Hypothalamus (tissue), 51 donors: ENCODE measurements at places on chromosomes 5 and 9.

GRCh38 chr5:143476601-143477211 is 73.2 kb upstream of the NR3C1 start:
- no peak for DNase-seq

DNA sequence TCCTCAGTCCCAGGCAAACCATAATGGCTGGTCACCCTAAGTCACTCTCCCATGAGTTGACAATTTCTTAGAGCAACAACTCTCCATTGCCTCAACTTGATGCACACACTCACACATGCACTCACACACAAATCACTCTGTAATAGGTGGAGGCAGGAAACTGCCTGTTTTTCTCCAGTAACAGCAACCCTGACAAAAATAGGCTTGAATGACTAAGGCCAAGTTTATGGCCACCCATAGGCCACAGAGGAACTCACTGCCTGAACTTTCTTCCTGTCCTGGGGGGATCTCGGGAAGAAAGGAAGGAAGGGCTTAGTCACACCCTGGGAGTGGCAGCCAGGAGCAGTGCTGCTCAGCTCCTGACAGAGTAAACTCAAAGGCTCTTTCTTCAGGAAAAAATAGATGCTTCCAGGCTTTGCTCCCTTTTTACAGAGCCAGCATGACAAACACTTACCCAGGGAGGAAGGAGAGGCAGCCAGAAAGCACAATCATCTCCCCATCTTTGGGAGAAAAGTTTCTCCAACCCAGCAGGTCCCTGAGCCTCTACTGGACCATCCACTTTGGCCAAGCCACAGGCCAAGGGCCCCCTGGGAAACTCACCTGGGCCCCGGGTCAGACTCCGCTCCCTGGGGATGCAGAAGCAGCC is 368 bp downstream of the SH3TC2 start:
- no peak for DNase-seq

- DNase-seq, result no peak
Measured at GRCh38 chr5:137310051-137310730, 188.9 kb downstream of the SPOCK1 start.

DNA sequence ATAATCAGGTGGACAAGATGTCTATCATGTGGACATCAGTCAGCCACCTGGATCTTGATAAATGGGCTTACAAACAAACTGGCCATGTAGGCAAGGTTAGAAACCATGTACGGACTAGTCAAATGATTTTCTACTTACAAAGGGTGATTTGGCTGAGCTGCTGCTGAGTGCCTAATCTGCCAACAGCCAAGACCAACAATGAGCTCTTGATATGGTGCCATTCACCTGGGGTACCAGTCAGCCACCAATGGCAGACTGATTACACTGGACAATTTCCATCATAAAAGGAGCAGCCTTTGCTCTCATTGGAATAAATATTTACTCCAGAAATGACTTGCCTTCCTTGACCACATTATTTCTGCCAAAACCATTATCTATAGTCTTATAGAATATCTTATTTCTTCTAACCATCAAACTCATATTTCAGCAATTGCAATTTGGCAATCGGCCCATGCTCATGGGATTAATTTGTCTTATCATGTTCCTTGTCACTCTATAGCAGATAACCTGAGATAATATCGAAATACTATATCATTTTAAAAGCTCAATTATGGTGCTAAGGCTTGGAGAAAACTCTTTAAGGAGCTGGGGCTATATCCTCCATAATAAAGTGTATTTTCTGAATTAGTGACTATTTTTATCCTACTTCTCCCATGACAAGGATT is 135.1 kb downstream of the SLC25A46 start:
- DNase-seq, result no peak

DNA sequence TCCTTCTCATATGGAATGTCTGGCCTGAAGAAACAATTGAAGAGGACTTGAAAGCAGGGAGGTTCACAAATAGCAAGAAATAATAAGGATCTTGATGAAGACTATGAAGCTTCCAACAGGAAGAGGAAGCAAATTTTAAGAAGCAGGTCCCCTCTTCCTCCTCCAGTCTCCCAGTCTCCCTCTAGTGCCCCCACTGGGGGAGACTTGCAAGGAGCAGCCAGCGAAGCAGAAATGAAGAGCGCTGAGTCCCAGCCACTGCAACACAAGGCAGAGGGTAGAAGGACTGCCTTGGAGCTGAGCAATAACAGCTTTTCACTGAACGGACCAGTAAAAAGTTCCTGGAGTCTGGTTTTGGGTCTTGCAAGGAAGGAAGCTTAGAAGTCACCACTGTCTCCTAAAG is 32.6 kb upstream of the ACO1 start:
- DNase-seq, result no peak

- DNase-seq, result no peak
Measured at GRCh38 chr5:172088801-172089200, 82.4 kb upstream of the FBXW11 start.

GRCh38 chr5:118236108-118236849 is 752.1 kb downstream of the DTWD2 start:
- DNase-seq, result no peak

DNA sequence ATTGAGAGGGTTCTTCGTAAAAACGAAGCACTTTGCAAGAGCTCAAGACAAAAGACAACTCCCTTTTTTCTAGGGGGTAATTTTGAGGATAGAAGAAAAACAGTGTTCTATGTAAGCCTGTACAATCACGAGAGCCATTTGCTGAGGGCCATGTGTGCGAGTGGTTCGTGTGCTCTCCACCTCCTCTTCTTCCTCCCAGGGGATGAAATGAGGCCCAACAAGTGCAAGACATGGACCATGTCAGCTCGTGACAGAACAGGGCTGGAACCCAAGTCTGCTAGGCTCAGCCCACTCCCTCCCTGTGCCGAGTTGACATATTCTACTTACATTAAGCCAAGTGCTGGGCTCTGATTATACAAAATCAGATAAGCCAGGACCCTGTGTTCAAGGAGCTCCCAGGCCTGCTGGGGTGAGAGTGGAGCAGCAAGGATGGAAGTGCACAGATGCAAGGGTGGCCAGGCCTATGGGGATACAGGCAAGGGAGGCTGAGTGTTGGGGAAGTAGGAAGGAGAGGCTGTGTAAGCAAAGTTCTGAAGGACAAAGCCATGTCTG is 97.9 kb upstream of the MSX2 start:
- DNase-seq, result no peak

DNA sequence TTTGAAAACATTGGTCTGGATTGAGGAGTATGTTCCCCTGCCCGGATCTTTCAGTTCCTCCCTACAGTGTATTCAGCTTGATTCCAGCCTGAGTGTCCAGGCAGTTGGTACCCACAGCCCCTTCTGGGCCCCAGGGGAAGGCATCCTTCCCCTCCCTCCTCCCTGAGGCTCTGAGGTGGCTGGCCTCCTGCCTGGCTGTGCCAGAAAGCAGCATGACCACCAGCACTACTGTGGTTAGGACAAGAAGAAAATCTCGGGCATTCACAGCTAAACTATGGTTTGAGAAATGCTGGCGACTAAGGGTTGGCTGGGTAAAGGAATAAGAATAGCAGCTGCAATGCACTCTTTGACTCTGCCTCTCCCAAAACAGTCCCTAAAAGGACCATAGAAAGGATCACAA is 84.6 kb upstream of the LIFR start:
- DNase-seq, result no peak

DNA sequence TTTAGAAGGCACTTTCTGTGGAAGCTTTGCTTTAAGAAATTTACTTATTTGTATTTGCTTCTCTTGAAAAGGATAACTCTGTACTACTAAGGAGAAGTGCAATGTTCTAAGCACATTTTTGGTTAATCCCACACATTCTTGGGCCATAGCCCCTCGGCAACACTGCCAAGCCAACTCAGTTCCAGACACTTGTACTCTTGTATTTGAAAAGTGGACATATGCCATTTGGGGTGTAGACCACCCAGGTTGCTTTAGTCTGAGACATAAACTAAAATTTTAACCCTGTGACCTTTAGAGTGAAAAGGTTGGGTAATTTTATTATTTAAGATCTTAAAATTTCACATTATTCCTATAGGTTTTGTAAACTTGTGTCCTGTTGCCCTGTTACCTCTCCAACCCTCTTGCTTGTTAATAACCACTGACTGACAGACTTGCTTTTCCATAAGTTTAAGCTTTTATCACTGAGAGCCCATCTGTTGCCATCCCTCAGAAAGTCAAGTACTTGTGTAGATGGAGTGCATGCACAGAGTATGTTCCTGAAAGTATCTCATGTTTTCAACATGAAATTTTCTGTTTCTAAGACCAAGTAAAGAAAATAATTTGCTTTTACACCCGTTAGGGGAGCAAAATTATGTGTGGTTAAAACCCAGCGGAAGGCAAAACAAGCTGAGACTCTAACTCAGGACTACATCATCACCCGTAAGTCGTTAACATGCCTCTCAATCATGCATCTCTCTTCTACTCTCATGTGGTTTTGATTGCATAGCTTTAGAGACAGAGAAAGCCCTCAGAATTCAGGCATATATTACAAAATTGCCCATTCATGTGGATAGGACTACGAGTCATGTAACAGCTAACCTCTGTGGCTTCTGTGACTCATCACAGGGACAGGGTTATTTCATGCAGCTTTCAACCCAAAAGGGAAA is 117.3 kb downstream of the GDNF start:
- DNase-seq, result no peak

GRCh38 chr9:105044518-105044917 is 116.6 kb upstream of the ABCA1 start:
- DNase-seq, result peak; percentile 8

DNA sequence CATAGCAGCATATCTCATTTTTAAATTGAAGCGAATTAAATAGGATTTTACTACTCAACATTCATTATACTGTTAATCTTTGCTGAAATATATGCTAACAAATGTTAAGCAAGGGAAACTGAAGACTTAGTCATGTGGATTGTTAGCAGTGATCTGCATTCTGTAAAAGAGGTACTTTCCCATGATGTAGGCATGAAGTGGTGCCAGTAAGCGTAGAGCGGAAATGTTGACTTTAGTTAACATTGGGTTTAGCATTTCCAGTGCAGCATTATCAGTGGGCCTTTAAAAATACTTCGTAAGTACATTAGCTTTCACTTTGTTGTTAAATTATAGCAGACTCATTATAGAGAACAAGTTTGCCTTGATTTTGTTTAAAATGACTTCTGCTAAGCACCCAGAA is 130.3 kb downstream of the CDC42SE2 start:
- DNase-seq, result no peak

DNA sequence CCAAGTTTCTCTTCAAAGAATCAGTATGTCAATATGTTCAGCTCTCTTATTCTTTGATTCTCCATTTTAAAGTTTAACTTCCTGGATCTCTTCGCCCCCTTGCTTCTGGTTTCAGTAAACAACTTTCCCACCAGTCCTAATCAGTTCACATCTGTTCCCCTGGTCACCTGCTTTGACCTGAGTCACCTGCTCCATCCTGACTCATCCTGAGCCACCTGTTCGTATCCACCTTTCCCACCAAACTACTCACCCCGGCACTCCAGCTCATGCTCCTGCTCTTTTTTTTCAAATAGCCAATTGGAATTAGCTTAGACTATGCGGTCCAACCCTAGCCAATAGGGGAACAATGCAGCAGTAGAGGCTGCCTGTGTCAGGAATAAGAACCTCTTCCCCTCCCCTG is 23.6 kb upstream of the CSF1R start:
- no peak for DNase-seq

DNA sequence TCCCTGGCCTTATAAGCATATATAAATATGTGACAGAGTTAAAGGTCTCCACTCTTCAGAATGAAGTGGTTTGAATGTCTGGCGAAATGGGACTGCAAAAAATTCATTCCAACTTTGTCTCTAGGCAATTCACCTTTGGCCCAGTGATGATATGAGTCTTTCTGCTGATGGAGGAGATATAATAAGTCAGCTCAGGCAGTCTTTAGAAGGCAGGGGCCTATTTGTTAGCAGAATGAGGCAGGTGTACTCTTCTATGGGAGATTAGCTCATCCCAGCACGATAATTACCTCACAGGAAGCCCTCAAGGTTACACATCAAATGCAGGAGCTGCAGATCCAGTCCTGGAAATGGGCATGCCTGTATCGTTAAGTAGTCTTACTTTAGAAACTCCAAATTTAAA is 300.5 kb downstream of the NR2F1-AS1 start:
- no peak for DNase-seq

GRCh38 chr9:113246928-113247327 is 25.6 kb downstream of the SLC31A1 start:
- no peak for DNase-seq

GRCh38 chr5:142680605-142681259 is 5.2 kb downstream of the FGF1 start:
- no peak for DNase-seq

DNA sequence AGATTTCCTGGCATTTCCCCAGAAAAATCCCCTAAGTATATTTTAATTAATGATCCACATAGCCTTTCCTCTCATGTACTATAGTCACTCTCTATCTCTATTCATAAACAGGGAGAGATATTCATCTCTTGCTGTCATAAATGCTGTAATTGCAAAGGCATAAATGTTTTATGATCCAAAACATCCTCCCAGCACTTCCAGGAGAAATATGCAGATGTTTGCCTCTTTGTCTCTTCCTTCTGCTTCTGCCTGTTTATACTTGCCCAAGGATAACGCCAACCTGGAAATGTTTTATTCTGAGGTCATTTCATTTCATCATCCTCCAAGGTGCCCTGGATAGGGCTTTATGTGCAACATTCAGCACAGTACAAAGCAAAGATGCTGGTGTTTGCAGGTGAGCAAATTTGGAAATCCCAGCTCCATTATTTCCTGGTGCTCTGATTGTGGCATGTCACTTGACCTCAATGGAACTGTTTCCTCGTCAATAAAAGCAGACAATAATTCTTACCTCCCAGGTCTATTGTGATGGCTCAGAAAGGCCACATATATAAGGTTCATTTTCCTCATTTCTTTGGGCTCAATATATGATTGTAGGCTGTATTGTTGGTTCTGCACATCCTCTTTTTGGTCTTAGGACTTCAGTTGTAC is 6.9 kb downstream of the TNFSF15 start:
- no peak for DNase-seq

DNA sequence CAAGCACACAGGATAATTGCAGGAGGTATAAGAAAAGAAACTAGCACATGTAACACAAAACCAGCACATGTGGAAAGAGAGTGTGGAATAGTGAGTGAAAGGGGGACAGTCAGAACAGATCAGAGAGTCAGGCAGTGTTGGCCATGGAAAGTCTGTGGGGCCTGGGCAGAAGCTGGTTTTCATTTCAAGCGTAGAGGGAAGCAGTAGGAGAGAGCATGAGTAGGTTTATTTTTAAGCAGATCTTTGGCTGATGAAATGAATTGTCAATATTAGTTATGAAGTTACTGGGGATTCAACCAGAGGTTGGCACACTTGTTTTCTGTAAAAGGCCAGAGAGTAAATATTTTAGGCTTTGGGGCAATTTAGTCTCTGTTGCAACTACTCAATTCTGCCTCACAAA is 283.1 kb downstream of the SMARCA2 start:
- no peak for DNase-seq

DNA sequence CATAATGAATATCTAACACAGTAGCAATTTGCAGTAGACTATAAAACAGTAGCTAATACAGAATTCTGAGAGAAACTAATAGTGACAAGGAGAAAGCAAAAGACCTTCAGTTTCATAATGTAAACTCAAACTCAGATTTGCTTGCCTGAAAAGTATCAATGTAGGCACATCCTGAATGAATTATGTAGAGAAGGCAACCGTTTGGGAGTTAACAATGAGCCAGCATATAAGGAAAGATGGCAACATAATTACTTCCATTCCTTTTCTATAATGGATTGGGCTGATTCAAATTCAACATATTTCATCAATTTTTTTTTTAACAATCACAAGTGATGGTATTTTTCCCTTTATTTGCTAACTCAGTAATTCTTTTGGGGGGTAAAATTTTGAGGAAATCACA is 261.6 kb downstream of the SEMA5A start:
- no peak for DNase-seq
